ENCODE measurements at places on chromosomes 11 and 22.

- DNase-seq = no peak
These were observed 622.1 kb downstream of the OPCML start for GRCh38 chr11:132910011-132910760.

GRCh38 chr11:71060391-71060791, 192.0 kb downstream of the SHANK2 start:
- no peak for DNase-seq

GRCh38 chr11:114566276-114566675, 6.6 kb upstream of the NXPE1 start:
- no peak for DNase-seq

- no peak for DNase-seq
These were observed 30.0 kb downstream of the PRDM10 start for GRCh38 chr11:129972611-129973010.

GRCh38 chr11:30445056-30445455, 122.2 kb downstream of the ARL14EP start:
- no peak for DNase-seq
